ENCODE measurements at places on chromosomes 2 and 18. TPM values are rescaled to one million over a fixed set of nuclear protein-coding genes. Genes with fewer than 3 reads are reported as not detected.

The MPPE1 gene
- 45.8 TPM for total RNA-seq

The GAREM1 gene
- total RNA-seq, result not detected

The OXER1 gene
- total RNA-seq, result 0.19 TPM

The DCDC2C gene
- not detected for total RNA-seq

The DNAJC5G gene
- not detected for total RNA-seq

The FEV gene
- not detected for total RNA-seq

The CHN1 gene
- 3.1 TPM for total RNA-seq

The ANKRD29 gene
- total RNA-seq, result not detected

The STRADB gene
- 18.5 TPM for total RNA-seq

The CGREF1 gene
- 15.1 TPM for total RNA-seq

The ACKR3 gene
- 0.58 TPM for total RNA-seq

The NAT8 gene
- total RNA-seq, result not detected

The ADGRF3 gene
- 3.4 TPM for total RNA-seq

The REG1B gene
- not detected for total RNA-seq

The NRP2 gene
- 64.4 TPM for total RNA-seq
